T-helper 9 cell (primary cell): ENCODE measurements at places on chromosomes 2 and 18.

- DNase-seq = no peak
Observed at GRCh38 chr18:8435376-8435775, 173.9 kb upstream of the RAB12 start.

DNA sequence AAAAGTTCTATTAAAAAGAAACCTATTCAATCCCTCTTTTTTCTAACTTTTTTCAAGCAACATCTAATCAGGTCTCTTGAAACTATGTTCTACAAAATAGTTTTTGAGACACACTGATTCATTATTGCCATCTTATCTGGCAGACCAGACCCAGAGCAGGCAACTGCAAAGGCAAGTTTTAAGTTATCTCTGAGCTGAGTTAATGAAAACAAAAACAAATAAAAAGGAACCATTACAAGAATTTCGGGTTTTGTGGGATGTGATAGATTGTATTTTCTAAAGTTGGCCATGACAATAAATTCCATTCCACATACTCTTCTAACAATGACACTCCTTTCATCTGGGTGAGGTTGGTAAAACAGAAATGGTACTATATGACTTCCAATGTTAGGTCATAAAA, 15.2 kb upstream of the TWSG1 start:
- DNase-seq = no peak

- no peak for DNase-seq
Observed at GRCh38 chr2:178327516-178327915, 123.5 kb downstream of the PRKRA start.

- no peak for DNase-seq
Observed at GRCh38 chr18:7370802-7371201, 139.9 kb downstream of the LRRC30 start.

DNA sequence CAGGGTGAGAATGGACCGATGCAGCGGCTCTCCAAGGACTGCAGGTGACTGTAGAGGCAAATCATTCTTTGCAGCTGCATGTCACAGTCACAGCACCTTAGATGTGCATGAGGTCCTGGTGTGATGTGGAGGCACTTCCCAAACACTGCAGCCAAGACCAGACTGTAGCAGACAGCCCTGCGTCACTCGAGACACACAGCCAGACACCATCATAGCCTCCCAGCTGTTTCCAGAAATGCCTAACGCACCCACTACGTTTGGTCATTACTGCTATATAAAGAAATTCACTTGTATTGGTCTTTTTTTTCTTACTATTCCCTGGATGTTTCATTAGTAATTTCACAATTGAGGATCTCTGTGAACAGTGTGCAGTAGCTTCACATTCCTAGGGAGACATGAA, 60.9 kb downstream of the SH3YL1 start:
- DNase-seq = no peak

- no peak for DNase-seq
Observed at GRCh38 chr2:155382776-155383175, 684.3 kb downstream of the KCNJ3 start.

DNA sequence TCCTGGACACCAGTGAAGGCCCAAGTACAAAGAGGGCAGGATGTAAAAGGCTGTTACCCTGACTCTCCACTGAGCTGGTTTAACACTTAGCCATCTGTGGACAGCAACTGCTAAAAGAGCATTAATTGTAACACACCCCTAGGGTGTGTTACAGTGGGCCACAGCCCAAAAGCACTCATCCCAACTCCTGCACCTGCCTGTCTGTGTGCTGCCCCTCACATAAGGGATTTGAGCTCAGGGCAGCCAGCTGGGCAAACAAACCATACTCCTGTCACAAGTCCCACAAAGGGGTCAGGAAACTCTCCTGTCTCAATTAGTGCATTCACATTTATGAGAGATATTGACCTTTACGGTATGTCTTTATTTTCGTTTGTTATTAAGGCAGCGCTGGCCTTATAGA, 833.1 kb upstream of the NXPH2 start:
- no peak for DNase-seq

GRCh38 chr18:69484699-69485396, 84.2 kb downstream of the DOK6 start:
- no peak for DNase-seq

DNA sequence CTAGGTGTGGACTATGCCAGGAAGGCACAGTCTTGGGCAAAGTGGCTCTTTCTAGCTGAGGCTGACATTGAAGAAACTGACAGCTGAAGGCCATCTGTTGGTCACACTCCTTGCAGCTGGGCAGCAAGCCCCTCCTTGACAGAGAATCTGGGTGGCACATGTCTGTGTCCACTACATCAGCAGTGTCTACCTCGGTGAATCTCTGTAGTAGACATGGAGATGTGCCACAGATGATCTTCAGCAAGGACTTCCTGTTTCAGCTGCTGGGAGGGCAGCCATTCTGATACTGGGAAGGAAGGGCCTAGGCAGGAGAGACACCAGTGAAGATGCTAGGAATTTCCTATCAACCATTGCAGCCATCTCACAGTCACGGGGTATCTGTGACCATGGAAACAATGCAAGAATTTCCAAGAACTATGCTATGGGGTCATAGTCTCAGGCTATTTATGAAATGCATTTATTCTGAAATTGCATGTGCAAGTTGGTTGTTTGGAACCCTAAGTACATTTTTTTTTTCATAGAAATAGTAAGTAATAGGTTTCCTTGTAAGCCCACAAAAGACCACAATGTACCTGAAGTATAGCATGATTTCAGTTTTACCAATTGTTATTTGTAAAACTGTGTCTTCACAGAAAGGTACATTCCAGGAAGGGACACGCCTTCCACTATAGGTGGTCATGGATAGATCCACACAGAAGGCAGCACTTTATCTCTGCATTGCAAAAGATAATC, 63.8 kb upstream of the DARS1 start:
- DNase-seq = no peak

DNA sequence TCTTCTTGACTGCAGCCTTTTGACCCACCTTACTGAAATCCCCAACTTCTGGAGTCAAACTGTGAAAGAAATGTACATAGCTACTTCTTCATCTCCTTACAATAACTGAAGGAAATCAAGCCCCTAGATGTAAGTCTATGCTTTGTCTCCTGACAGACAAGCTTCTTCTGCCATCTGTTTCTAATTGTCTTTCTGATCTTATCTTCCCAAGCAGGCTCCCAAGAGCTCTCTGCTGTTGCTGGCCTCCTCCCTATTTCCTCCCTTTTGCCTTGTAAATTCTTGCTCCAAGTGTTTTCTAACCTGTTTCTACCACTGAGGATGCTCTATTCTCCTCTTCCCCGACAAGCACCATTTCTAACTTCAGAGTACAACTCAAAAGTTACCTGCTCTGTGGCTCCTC, 77.4 kb upstream of the OSR1 start:
- DNase-seq = no peak

- no peak for DNase-seq
Observed at GRCh38 chr2:43491065-43491639, 104.7 kb downstream of the THADA start.

GRCh38 chr18:32286749-32287148, 96.9 kb downstream of the MEP1B start:
- no peak for DNase-seq

GRCh38 chr18:74389991-74390390, 67.1 kb downstream of the DIPK1C start:
- no peak for DNase-seq

GRCh38 chr2:144331674-144332355, 188.1 kb downstream of the ZEB2 start:
- peak; percentile 64 for DNase-seq

GRCh38 chr2:240526521-240526920, 31.3 kb downstream of the ANKMY1 start:
- no peak for DNase-seq

- no peak for DNase-seq
Observed at GRCh38 chr2:49154891-49155290, 576 bp upstream of the FSHR start.

DNA sequence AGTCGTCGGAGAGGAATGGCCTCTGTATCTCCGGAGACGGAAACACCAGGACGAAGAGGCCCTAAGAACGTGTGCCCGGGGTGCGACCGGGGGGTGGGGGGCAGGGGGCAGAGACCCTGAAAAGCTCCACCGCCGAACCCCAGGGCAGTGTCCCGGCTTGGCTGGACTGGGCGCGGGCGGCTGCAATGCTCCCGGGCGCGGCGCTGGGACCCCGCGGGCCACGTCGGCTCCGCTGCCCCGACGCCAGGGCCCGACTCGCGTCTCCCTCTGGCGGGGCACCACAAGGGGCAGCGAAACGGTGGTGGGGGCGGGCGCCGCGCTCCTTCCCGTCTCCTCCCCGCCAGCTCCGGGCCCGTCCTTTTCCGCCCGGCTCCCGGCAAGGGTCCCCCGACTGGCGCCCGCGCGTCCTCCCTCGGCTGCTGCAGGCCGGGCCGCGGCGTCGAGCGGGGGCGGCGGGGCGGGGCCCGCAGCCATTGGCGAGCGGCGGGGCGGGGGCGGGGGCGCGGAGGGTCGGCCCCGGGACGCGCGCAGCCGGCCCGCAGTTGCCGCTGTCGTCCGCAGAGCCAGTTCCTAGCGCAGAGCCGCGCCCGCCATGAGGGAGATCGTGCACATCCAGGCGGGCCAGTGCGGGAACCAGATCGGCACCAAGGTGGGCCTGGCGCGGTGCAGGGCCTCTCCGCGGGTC, at the start of gene TUBB6:
TUBB6 (plus strand) TSS at position 541 of the 685 bp plus-strand sequence; CDS start at position 593, 52 bp downstream.
- DNase-seq = no peak

GRCh38 chr2:28435241-28435640, 42.6 kb downstream of the FOSL2 start:
- DNase-seq = no peak

- DNase-seq = no peak
Observed at GRCh38 chr2:138034536-138034935, 70.3 kb downstream of the HNMT start.

- no peak for DNase-seq
Observed at GRCh38 chr2:75788154-75788553, 77.4 kb upstream of the GCFC2 start.

GRCh38 chr2:128178650-128179460, 87.9 kb downstream of the UGGT1 start:
- peak; percentile 14 for DNase-seq

- DNase-seq = no peak
Observed at GRCh38 chr2:32424739-32425138, 67.9 kb downstream of the BIRC6 start.

DNA sequence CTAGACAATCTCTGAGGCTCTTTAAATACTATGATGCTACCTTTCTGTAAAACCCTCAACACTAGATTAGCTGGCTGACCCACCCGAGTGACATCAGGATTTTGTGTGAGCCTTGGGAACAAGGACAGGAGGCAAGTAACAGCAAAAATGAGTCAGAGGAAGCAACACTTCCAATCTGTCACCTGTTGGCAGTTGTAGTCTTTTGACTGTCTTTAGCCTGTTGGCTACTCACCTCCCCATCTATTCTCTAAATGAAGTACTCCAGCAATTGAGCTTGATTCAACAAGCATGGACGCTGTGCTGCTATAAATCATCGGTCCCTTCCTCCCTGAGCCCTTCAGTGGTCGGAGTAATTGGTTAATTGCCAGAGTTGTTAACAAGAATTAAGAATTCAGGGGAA, 898.7 kb downstream of the BCL11A start:
- no peak for DNase-seq

DNA sequence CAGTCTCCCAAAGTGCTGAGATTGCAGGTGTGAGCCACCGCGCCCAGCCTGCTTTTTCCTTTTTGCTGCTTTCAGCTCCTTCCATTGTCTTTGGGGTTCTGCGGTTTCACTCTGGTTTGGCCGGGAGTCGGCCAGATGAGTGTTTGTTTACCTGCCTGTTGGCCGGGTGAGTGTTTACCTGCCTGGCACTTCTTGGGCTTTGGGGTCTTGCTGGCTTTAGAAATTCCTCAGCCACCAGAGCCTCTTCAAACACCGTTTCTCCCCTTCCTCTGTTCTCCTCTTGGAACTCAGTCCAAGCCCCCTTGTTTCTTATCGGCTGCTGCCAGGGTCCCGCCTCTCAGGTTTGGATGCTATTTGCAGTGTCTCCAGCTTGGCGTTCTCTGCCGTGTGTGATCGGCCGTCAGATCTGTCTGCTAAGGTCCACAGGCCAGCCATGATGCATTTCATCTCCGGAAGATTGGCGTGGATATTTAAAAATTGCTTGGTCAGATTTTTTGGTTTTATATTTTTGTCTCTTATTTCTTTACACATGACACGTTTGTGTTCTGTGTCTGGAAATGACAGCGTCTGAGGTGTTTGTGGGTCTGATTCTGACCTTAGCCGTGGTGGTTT, 14.2 kb upstream of the GAL3ST2 start:
- DNase-seq = no peak

GRCh38 chr18:7064346-7064745, 53.3 kb downstream of the LAMA1 start:
- DNase-seq = no peak

GRCh38 chr2:1569879-1570450, 156.7 kb downstream of the TPO start:
- no peak for DNase-seq

DNA sequence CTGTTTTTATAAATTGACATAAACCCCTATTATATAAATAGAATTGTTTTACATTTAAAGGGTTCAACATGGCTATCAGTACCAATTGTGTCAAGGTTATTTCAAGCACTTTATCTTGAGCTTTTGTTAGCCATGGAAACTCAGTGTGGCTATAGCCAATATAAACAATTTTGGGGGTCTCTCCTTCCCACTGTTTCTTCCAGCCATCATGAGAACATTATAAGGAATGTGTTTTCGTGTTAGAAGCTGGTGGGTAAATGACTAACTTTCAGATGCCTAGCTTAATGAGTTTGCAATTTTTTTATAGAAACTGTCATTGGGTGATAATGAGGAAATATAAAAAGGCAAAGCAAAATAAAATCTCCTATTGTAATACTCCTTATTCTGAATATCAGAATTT, 153.5 kb upstream of the FOSL2 start:
- DNase-seq = no peak

GRCh38 chr2:232699110-232699509, 2.0 kb downstream of the GIGYF2 start:
- no peak for DNase-seq

- DNase-seq = peak; percentile 74
Observed at GRCh38 chr18:12702221-12703095, at the start of the genes CEP76 and PSMG2. Gene CEP76 (minus strand): TSS chr18:12702723. CDS start chr18:12702548, 175 bp downstream. Gene PSMG2 (plus strand): TSS chr18:12703042. CDS start chr18:12703108, 66 bp downstream.

- DNase-seq = no peak
Observed at GRCh38 chr2:150280231-150280630, 207.2 kb downstream of the RND3 start.

DNA sequence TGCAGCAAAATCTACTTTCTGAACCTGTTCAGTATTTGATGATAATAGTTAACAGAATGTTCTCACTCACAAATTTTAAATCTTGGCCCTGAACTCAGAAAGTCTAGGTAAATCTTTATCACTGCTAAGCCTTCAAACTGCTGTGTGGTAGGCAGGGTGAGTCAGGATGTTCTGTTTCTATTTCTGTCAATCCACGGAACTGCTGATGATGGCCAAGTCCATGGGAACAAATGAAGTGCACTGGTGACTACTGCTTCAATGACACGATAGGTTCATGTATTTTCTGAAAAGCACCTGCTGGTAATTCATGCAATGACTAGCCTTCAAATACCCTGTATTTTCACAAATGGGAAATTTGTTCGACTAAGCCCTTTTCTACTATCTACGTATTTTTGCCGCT, 14.2 kb downstream of the NIFK start:
- no peak for DNase-seq

- DNase-seq = no peak
Observed at GRCh38 chr2:191650896-191651773, 26.8 kb upstream of the NABP1 start.
